Right renal pelvis (tissue), 4 donors: ENCODE measurements at places on chromosomes 16 and 17.

DNA sequence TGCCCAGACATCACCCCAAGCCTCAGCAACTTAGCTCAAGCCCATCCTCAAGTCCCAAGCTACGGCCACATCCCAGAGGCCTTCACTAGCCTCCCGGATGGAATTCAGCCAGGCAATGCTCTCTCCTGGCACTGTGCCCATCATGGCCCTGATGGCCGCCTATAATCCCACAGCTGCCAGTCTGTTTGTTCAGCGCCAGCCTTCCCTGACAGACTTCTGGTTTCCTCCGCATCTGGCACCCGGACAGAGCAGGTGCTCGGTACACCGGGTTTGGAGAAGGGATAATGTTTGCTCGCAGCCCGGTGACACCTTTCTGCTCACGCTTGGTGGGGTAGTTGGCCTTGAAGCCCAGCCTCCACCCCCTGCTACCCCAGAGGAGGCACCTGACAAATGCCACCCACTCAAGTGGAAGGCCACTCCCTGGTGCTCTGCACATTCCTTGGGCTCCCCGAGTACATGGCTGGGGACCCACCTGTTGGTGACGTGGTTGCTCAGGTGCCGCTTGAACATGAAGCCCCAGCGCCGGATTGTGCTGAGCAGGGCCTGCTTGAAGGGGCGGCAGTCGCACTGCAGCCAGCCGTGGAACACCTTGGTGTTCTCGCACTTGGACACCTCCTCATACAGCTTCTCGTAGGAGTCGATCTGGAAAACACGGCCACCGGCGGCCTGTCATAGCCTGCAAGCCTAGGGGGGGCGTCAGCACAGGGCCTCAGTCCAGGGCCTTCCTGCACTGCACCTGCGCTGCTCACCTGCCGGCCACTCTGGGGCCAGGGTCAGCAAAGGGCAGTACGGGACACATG lies 47.1 kb downstream of the DNAH17 start:
- no peak for DNase-seq

GRCh38 chr17:10144456-10144855 lies 54.0 kb downstream of the GAS7 start:
- DNase-seq = no peak

GRCh38 chr17:21263376-21263775 lies 10.2 kb upstream of the NATD1 start:
- no peak for DNase-seq

DNA sequence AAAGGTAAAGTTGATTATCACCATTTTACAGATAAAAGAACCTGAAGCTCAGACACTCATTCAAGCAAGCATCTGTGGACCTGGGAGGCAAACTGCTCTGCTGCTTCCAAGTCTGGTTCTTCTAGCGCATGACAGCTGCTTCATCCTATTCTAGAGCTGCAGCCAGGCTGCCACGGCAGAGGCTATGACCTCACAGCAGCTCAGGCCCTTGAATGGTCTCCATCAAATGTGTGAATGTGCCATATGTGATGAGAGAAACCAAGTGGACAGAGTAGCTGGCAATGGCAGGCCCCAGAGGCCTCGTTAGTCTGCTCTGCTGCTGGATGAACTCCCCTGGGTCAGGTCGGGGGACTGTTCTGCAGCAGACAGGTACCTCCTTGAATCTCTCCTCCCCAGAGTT lies 30.7 kb upstream of the FOXJ1 start:
- DNase-seq = no peak

DNA sequence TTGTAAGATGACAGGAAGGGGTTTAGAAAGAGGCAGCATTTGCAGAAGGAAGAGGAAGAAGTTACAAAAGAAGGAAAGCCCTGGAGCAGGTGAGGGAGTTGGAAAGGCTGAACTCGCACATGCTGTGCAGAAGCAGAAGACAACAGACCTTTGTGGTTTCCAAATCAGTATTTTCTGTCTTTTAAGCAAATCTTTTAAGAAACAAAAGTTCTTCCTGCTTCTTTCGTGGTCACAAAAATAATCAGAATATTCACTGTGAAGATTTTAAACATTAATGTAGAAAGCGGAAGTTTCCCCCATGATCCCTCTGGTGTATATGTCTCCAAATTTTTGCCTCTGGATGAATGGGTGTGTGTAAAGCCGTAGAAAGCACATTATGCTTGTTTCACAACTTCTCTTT lies 25.8 kb downstream of the ZNRF1 start:
- no peak for DNase-seq

GRCh38 chr17:71677439-71677838 lies 443.4 kb upstream of the SOX9 start:
- no peak for DNase-seq

DNA sequence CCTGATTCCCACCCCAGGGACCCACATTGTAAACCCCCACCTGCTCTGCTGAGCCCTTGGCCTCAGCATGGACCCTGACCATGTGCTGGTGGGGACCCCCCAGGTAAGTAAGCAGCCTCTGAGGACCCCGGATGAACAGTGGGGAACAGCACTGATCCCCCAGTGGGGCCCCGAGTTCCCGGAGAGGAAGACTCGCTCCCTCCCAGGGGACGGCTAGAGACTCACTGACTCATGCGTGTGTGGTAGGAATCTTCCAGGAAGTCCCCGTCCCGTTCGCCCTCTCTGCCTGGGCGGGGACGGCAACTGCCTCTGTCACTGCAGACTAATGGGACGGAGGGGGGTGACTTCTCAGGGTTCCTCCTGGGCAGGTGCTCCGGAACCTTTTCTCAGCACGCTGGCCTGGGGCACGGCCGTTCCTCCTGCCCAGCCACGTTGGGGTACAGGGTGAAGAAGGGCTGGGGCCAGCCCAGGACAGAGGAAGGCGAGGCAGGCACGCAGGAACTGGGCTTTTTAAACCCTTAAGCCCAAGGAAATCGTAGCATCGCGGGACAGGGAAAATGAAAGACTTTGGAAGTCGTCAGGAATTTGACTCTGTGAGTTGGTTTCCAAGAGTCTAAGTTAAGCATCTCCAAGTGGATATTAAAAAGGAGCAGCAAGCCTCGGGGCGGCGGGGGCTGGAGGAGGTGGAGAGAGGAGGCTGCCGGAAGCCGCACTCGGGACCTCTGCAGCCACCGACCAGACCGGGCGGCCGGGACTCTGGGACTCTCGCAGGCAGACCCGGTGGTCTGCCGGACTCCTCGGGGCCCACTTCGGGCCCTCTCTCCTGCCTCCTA lies 178.7 kb downstream of the SEC14L1 start:
- DNase-seq = no peak

DNA sequence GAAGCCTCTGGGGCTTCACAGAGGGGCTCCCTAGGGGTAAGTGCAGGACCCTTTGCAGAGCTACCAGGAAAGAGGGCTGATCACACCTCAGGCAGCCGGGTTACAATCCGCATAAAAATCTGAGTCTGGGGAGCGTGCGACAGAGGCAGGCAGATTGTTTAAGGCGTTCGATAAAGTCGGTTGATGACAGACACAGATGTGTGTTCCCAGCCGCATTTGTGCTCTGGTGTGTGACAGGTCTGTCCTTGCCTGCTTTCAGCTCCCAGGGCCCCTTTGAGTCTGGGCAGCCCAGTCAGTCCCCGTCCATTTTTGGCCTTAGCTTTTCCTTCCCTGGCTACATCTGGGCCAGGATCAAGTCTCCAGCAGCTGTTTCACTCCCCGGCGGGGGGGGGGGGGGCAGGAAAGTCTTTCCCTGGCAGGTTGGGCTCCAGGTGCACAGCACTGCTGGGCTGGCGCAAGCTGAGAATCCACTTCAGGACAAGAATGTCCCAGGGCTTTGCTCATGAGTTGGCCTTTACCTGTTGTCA lies 1.3 kb upstream of the ZACN start:
- no peak for DNase-seq

DNA sequence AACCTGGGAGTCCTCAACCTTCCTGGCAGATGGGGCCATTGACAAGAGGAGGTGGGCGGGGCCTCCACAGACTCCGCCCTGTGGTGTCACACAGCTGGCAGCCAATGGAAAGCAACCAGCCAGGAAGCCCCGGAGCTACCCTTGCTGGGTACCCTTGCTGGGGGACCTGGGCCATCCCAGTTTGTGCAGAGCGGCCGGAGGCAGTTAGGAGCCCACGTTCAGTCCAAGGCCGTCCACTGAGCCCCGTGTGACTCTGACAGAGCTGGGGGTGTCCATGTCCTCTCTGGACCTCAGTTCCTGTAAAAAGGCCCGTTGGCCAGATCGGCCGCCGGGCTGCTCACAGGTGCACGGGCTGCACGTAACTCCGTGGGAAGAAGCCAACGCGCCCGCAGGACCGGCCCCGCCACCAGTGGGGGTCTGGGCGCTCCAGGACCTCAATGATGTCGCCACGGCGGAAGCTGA lies 17.1 kb upstream of the FAM83G start:
- DNase-seq = no peak

- no peak for DNase-seq
Measured at GRCh38 chr17:38815576-38816193, 9.4 kb downstream of the CWC25 start.

DNA sequence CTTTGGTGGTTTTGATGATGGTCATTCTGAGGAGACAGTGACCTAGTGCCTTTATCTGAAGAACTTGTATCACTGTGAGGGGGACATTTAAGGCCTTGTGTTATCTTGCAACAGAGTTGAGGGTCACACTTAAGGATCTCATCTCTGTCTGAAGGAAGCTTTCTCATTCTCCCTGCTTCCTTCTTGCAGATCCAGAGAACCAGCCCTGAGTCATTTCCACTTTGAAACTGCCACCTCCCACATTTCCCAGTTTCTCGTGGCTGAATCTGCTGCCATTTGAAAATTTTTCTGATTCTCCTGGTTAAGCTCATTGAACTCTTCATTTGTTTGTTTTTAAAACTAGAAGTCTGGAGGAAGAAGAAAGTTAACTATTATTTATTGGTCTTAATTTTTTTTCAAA lies 190.2 kb upstream of the CDH11 start:
- DNase-seq = no peak

GRCh38 chr16:27322858-27323780 lies 9.3 kb downstream of the IL4R start:
- DNase-seq = no peak

DNA sequence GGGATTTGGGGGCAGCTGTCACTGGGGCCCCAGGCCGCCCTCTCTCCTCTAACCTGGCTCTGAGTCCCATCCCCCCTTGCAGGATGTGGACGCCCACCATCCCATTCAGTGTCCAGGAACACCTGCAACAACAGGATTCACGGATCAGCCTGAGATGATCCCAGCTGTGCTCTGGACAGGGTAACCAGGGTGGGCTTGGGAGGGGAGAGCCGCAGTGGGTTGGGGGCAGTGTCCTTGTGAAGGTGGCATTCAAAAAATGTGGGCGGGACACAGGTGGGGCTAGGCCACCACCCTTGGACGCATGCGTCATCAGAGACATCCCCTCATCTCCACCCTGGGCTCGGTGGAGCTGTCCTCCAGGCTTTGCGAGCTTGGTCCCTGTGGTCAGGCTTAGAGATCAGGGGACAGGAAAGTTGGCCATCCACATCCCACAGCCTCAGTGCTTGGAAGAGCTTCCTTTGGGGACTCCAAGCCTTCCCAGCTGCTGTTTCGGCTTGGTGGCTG lies 19.1 kb downstream of the DEXI start:
- DNase-seq = no peak

GRCh38 chr17:72613806-72614292 lies 478.6 kb downstream of the SLC39A11 start:
- DNase-seq = no peak

- DNase-seq = no peak
Measured at GRCh38 chr17:56593086-56593645, 333 bp upstream of the NOG start.
